ENCODE measurements at places on chromosomes 11 and 22.

DNA sequence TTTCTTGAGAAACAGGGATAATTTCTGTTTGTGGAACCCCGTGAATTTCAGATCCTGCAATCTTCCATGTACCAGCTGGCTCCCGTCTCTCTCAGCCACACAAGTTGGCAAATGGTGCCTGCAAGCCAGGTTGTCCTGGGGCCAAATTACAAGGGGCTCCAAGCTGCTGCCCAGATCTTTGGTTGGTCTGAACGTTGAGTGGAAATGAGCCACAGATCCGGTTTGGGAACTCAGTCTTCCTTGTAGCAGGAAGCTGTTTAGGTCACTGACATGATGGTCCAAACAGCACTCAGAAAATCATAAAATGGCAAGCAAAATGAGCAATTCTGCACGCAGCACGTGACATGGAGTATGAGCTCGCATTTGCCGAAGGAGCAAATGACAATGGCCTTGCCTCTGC is 1496.4 kb downstream of the TBC1D22A start:
- DNase-seq: no peak

DNA sequence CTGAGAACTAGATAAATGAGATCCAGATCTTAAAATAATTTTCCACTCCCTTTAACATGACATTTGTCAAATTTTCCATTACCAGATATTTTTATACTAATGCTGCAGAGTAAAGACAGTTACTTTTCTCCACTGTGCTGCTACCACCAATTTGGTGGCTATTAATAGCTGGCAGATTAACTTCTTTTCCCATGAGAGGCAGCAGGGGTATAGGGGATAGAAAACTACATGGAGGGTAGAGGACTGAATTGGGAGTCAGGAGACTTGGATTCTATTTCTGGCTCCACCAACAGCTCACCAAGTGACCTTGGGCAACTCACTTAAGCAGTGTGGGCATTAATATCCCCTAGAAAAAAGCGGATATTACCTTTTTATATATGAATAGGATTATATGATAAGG is 69.2 kb downstream of the KIF18A start:
- DNase-seq: no peak

- DNase-seq: no peak
Observed at GRCh38 chr11:117458275-117459122, 130.8 kb downstream of the CEP164 start.

- no peak for DNase-seq
Observed at GRCh38 chr11:12981676-12982522, 27.2 kb upstream of the RASSF10 start.

- DNase-seq: no peak
Observed at GRCh38 chr11:405323-405953, 9.4 kb downstream of the SIGIRR start.

DNA sequence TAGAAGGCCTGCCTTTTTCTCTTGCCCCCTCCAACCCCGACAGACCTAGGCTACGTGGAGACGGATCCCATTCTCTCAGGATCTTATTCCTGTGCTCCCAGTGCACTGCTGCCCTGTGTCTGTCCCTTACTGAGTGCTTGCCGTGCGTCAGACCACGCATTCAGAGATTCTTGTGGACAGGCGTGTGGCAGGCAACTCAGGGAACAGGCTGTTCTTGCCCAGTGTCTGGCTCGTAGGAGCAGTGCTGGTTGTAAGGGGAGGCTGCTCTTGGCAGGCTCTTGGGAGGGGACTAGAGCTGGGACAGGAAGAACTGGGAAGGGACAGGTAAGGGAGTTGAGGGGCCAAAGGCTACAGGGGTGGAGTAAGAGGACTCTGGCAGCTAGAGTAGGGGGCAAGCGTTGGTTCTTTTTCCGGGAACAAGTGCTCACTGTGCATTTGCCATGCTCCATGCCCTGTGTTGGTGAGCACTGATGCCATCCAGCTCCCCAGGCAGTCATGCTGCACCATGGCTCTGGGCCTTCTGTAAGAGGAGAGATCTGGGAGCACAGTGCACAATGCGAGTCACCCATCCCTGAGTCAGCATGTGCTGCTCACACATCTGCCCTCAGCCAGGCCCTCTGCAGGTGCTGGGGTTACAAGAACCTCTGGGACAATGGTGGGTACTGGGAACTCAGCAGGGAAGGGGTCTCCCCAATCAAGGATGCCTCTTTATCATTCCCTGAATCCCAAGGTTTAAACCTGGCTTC is 119.1 kb downstream of the TBC1D22A start:
- no peak for DNase-seq

DNA sequence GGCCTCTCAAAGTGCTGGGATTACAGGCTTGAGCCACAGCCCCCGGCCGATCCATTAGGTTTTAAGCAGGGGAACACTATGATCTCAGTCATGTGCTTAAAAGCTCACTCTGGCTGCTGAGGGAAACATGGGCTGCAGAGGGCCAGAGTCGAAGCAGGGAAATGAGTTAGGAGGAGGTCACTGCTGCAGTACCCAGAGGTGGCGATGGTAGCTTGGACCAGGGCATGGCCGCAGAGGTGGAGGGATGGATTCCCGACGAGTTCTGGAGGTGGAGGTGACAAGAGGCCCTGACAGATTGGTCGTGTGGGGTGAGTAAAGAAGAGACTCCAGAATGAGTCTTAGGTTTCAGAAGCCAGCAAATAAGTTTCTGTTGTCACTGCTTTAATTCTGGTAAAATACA is 54.4 kb upstream of the INCENP start:
- DNase-seq: no peak

DNA sequence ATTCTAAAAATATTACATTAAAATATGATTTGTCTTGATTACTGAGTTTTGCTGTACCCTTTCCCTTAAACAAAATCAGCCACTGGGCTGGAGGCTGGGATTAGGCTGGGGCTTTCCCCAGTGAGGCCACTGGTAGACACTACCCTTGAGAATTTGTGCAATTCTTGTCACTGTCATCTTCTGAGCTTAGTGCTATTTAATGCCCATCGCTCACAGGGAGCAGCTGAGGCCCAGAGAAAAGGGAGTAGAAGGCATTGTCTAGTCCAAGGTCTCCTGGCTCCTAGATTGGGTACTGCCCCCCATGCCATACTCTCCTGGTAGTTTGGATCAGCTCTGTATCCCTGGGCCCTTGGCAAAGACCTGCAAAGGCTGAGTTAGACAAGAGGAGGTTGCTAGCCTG is 6.7 kb downstream of the CHRM1 start:
- DNase-seq: no peak

GRCh38 chr11:64291752-64292459 is 804 bp downstream of the KCNK4 start:
- no peak for DNase-seq

DNA sequence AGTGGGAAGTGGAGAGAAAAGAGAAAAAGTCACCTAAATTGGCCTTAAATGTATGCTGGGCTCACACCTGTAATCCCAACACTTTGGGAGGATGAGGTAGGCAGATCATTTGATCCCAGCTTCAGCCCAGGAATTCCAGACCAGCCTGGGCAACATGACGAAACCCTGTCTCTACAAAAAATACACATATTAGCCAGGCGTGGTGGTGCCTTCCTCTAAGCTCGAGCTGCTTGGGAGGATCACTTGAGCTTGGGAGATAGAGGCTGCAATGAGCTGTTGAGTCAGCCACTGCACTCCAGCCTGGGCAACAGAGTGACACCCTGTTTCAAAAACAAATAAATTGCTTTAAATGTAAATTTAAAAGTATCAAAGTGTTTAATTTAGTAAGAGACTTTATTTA is 3.9 kb downstream of the CBL start:
- no peak for DNase-seq

DNA sequence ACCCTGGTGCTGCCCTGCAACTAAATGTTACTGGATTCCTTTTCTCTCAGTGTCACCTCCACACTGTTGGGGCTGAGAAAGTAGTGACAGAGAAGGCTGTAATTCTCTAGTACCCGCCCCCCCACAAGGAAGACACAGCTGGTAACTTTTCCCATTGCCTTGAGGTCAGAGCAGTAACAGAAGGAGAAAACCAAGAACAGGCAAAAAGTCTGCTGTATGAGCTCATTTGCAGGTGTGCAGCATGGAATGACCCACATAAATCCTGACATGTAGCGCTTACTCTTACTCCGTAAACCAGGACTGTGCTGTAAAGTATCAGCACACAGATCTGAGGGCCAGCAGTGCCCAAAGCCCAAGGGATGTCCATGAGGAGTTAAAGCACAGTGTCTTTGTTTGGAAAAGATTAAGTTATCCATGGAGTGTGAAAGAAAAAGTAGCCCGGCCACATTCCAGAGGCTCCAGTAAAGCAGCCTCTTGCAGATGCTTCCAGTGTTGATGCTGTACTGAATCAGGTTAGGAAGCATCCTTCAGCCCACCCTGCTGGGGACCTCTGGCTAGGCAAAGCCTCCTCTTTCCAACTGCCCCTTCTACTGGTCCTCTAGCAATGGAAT is 120.7 kb downstream of the PLEKHA7 start:
- no peak for DNase-seq

Measured in activated CD4-positive, CD25-positive, alpha-beta regulatory T cell treated with anti-CD3 and anti-CD28 coated beads, Interleukin-2, amount 50 U/mL, for 16 hours (primary cell).